ENCODE measurements at places on chromosomes 4 and X.

DNA sequence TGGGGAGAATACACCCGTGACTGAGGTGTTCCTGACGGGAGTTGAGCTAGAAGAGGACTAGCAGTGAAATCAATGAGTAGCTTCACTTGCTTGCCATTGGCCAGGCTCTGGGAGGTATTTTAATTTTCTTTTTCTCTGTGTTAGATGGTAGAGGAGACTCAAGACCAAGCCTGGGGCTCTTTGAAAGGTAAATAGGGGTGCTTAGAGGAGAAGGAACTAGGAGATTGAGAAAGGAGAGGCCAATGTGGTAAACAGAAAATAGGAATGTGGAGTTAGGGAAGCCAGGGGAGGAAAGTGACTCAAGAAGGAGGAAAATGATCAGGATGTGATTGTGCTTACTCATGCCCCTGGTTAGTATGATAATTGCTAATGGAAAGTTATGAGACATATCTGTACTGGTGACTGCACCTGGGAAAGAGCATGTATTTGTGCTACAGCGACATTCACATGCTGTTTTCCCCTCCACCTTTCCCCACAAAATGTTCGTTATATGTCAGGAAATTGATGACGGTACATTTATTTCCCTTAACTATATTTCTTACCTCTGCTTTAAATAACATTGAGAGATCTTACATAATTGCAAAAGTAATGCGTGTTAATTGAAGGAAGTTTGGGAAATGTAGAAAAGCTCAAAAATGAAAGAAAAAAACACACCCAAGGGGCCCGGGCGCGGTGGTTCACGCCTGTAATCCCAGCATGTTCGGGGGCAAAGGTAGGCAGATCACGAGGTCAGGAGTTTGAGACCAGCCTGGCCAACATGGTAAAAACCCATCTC lies 16.9 kb upstream of the LRBA start:
- no peak for DNase-seq

GRCh38 chr4:114864060-114864459 lies 249.4 kb downstream of the NDST4 start:
- DNase-seq, result no peak

DNA sequence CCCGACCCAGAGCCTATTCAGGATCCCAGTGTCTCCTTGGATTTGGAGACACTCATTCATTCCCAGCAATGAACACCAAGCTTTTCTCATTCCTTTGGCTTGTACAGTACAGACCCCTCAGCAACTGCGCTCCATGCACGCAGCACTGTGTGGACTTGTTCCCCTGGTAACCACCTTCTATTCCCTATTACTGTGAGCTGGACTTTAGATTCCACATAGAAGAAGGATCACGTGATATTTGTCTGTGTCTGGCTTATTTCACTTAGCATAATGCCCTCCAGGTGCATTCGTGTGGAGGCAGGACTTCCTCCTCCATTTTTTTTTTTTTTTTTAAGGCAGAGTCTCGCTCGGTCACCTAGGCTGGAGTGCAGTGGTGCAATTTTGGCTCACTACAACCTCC lies 106.4 kb downstream of the PHKA2 start:
- DNase-seq, result no peak

DNA sequence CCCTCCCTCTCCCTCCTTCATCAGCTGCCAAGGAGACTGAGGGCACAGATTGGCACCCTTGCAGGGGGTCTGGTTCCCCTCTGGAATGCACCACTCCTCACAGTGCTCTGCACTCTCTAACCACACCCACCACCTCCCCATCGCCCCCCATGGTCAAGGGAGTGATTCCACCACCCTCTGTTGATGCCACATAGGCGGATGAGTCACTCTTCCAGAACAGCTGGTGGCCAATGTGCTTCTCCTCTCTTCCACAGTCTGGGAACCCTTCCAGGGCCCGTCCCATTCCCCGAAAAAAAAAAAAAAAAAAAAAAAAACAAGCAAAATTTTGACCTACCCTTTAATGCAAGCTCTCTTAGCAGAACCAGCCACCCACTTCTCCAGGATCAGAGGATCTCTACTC lies 341.3 kb upstream of the KLF3 start:
- DNase-seq, result no peak

GRCh38 chrX:108537005-108537404 lies 97.4 kb downstream of the COL4A5 start:
- DNase-seq, result no peak

- DNase-seq, result no peak
These were observed 72.5 kb upstream of the KCNIP4 start for GRCh38 chr4:22021106-22021505.

GRCh38 chr4:88216395-88216794 lies 58.0 kb upstream of the ABCG2 start:
- no peak for DNase-seq

- no peak for DNase-seq
These were observed 29.4 kb downstream of the ARAP2 start for GRCh38 chr4:36214735-36215485.

- no peak for DNase-seq
These were observed 162.0 kb downstream of the TRAM1L1 start for GRCh38 chr4:116923389-116923788.

GRCh38 chr4:7185487-7186030 lies 6.8 kb upstream of the SORCS2 start:
- DNase-seq, result no peak

- no peak for DNase-seq
These were observed 21.8 kb upstream of the TNIP3 start for GRCh38 chr4:121185960-121186359.

GRCh38 chr4:32145987-32146386 lies 1425.8 kb downstream of the PCDH7 start:
- DNase-seq, result no peak

DNA sequence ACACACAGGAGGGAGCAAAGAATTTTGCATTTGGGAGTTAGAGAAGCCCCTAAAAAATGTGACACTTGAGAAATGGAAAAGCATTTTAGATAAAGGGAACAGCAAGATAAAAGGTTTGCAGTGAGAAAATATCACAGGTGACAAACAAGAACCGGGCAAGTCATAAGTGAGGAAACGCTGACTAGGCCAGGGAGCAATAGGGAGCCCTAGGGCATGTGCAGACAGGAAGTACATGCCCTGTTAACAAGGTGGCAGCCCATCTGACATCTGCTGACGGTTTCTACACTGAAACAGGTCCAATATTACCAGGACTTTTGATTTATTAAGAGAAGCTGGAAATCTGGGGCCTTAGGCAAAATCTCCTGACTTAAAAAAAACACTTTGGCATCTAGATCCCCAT lies 4.0 kb upstream of the IL13RA1 start:
- no peak for DNase-seq

- DNase-seq, result no peak
These were observed 11.6 kb upstream of the CENPVL2 start for GRCh38 chrX:51694254-51694653.

DNA sequence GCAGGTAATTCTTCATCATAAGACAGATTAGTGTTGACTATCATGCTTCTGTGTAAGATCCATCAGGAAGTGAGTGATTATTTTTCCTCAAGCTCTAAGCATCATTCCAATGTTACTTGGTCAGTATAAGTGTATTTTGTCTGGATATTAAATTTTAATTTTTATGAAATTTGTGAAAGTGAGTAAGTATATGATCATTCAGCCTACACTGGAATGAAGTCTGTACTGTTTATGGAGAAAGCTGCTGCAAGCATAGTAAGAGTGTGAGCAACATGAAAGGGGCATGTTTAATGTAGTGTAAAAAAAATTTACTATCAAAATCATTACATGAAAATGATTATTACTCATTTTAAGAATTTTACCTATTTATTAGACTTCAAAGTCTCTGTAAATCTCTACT lies 84.8 kb downstream of the IL15 start:
- no peak for DNase-seq

DNA sequence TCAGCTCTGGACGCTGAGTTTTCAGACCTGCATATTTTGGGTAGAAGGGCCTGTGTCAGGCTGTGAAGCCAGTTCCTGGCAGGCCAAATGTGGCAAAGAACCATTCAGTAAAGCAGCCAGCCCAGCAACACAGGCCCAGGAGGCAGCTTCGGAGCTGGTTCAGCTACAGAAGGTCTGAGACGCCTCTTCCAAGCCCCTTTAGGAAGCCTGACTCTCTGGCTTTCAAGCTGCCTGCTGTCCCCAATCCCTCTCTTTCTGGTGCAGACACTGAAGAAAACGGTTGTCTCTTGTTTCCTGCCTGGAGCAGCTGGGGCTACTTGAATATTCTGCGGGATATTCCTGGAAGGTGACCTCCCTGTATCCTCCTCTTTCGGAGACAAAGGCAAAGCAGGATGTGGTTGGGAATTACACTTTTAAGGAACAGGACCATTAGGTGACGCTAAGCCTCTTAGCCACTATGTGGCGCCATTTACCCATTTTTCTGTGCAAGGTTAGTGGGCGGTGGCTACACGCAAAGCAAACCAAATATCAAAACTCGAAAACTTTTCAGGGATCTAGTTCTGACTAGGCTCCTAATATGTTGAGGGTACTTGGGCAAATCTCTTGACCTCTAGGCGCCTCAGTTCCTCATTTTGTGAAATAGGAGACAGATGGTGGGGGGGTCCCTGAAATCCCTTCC lies 47.2 kb upstream of the LAS1L start:
- peak; percentile 34 for DNase-seq

DNA sequence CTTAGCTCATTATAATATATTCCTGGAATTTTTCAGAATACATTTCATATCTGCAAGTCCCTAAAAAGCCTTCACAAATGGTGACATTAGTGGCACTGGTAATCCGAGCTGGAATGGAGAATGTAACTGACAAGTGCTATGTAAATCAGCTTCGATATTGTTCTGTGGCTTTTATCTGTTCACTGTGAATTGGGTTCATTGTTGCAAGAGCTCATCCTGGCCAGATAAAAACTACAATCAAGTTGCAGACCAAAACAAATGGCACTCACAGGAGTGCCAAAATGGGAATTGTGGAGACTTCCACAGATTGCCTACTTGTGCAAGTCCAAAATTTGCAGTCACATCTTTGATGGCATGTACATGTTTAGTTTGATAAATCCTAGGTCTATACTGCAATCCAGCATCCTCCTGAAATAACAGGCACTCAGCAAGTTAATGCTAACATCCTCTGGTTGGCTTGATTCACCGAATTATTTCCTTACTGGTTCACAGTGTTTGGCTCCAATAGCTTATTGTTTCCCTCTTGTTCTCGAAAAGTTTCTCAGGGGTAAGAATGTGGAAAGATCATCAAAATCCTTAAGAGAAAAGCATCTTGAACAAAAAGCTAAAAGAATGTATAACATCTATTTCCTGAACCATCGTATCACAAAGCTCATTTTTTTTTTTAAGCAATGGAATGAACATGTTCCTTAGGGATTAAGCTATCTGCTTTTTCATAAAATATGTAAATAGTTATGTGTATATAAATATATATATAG lies 904.9 kb downstream of the CENPC start:
- no peak for DNase-seq

DNA sequence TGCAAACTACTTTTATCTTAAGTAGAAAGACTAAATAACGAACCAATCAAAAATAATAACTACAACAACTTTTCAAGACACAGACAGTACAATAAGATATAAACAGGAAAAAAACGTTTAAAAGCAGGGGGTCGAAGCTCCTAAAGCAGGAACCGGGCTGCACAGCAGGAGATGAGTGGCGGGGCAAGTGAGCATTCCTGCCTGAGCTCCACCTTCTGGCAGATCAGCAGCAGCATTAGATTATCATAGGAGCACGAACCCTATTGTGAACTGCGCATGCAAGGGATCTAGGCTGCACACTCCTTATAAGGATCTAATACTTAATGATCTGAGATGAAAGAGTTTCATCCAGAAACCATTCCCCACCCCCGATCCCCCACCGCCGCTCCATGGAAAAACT lies 146.2 kb downstream of the TEX11 start:
- no peak for DNase-seq
